ENCODE measurements at places on chromosomes 1 and 21.

DNA sequence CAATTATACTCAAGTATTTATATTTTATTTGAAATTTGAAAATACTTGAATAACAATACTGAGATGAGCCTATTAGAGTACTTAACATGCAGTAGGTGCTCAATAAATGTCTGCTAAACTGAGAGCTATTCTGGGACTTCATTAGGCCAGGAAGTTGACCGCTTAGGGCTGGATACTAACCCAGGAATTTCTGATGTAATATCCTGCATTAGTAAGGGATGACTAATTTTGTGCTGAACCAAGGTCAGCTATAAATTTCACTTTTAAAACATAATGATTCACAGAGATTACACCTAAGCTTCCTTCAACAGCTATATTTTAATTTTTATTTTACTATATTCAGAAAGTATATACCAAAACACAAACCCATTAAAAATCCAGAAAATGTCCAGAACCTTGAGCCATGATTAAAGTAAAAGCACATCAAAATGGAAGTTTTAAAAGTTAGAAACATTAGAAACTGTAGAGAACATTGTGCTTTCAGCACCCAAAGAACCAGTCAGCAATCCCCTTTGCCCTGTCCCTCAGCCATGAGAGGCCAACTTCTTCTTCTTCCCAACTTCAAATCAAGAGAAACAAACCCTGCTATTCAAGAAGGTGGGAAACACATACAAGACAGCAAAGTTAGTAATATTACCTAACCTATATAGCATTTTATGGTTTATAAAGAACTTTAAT is 35.4 kb downstream of the WNT2B start:
- DNase-seq = no peak

DNA sequence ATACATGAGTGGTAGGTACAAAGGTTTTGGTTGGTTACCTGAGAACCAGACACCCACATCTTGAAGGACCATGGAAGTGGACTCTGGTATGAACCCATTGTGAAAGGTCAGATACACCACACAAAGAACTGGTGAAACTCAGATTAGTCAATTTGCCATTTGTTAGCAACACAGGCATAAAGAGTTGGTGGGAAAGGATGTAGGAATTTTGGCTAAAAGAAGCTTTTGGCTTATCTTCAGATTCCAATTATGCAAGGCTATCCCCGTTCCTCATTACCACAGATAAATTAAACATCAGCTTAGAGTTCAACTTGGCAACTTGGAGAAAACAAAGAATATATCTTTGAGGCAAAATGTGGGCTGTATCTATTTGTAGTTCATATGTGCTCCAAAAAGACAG is 87.0 kb upstream of the IRF2BP2 start:
- DNase-seq = no peak

DNA sequence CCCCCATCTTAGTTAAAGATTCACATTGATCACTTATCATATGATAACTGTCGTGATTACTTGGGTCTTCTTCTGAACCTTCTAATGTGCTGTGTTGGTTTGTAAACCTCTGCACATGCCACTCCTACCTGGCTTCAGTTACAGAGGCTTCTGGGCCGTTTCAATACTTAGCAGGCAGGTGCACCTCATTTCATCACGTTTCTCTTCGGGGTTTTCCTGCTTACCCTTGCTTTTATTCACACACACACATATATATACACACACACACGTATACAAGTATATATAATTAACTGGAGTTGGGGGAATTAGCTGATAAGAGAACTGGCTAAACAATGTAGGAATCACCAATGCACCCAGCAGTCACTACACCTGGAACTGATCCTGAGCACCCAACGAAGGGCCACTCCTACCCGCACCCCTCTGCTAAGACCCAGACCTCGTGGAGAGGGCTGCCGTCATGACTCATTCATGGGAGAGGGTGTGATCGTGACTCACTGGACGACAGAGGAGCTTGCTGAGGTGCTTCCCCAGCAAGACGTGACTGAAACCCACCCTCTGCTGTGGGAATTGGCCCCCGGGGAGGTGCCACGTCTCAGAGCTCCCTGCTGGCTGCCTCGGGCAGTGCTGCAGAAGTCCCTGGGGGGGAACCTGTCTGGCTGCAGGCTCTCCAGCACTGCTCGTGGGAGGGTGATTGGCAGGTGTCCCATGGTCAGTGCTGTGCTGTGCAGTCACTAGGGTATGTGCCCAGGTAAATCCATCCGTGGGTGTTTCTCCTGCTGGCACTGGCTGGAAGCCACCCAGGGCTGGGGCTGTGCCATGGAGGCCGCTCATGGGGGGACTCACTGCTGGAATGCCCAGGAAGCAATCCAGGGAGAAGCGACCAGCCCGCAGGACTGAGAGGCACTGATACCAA is 166.6 kb downstream of the DYRK1A start:
- DNase-seq = peak; percentile 39

- DNase-seq = no peak
Observed at GRCh38 chr1:30984991-30985503, 76.5 kb upstream of the SDC3 start.

DNA sequence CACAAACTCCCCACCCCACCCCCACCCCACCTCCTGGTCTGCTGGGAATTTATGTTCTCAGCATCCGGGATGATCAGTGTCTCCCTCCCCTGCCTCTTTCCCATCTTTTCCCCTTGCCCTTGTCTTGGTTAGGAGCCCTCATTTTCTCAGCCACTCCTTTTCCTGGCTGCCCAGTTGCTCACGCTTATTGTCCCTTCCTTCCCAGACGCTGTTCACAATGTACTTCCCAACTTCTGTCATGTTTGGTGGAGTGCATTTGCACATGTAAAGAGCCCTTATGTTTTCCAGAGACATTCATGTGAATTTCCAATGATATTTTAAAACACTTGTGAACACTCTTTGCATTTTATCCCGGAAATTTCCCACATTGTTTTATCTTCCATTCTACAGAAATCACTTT is 192.1 kb downstream of the RHOU start:
- DNase-seq = no peak

DNA sequence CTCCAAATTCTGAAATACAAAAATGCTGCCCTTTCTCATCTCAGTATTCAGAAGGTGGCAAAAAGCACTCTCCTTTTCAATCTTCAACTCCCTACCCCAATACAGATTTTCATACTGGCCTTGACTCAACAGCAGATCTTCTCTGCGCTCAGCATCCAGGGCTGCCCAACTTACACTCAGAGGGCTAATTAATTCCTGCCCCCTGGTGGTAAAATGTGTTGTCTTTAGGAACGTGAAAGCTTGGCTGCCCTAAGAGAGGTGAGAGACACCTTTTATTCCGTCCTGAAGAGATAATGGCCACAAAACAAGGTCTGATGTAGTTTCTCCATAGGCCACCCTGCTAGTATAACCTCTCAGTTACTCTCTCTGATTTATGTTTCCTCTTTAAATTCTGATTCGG is 25.0 kb downstream of the KRTAP24-1 start:
- peak; percentile 49 for DNase-seq

GRCh38 chr1:28796352-28797211 is 15.4 kb upstream of the OPRD1 start:
- DNase-seq = no peak

- DNase-seq = no peak
Observed at GRCh38 chr21:39972976-39973770, 105.9 kb downstream of the PCP4 start.

DNA sequence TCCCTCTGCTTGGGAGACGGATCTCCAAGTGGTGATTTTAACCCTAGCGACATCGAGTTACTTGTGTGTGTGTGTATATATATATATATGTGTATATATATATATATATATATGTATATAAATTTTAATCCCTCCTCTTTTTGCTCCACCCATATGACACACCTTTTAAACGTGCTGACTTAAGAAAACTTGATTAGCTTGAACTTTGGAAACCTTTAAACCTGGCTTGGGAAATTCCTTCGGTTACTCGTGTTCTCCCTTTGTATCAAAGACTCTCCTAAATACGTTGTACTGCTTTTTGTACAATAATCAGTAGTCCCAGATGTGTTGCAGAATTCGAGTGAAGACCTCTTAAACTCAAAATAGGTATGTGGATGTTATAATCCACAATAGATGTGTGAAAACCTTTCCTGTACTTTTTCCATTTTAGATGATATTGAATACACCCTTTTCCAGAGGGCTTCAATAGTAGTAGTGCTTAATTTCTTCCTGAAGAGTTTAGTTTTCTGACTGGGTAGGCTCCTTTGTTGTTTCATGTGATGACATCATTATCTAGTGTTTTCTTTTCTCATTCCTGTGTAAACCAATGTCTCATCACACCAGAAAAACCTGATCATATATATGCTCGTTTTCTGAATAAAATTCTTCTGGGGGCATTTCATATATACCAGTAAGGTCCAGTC is 1.4 kb downstream of the RNF11 start:
- DNase-seq = no peak

GRCh38 chr1:167748906-167749305 is 27.1 kb downstream of the MPZL1 start:
- no peak for DNase-seq

All from NCI-H146 (cell line).